ENCODE measurements at places on chromosomes 16 and 17.

DNA sequence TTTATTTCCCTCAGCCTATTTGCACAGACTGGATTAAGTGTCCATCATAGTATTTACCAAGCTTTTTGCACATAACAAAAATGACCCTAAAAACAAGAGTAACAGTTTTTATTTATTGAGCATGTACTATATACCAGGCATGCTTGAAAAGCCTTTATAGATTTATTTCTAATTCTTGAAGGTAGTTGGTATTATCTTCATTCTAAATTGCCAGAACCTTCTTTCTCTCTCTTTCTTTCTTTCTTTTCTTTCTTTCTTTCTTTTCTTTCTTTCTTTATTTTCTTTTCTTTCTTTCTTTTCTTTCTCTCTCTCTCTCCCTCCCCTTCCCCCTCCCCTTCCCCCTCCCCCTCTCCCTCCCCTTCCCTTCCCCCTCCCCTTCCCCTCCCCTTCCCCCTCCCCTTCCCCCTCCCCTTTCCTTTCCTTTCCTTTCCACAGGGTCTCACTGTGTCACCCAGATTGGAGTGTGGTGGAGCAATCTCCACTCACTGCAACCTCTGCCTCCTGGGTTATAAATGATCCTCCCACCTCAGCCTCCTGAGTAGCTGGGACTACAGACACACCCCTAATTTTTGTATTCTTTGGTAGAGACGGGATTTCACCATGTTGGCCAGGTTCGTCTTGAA is 310.9 kb upstream of the RBFOX1 start:
- no peak for DNase-seq

DNA sequence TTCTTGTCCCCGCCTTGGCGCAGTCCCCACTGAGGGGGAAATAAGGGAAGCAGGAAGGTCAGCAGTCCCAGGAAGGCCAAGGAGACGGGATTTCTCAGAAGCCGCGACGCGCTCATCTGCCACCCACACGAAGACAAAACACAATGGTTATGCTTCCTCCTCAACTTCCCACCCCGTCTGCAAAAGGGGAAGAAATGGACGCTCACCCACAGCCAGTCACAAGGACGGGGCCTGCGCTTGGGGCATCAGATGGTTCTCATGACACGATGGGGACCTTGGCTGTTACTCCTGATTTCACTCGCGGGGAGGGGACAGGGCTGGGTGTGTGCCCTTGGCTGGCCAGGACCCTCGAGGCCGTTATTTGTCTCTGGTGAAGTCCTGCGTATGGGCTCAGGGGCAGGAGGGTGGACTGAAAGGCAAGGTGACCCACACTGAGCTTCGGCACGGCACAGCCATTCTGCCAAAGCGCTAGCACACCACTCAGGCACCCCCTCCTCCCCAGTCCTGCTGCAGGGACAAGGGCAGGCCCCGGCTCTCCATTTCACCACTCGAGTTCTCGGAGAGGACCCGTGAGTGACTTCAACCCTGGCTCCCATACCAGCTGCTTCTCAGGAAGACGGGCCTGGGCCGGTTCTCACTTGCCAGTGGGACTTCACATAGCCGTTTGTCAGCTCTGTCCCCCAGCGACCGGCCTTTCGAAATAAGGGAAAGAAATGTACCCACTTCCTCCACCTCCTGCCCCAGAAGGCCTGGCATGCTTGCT is 84.5 kb downstream of the ABR start:
- no peak for DNase-seq

- DNase-seq, result no peak
These were observed 789.9 kb upstream of the KIF2B start for GRCh38 chr17:53032861-53033271.

DNA sequence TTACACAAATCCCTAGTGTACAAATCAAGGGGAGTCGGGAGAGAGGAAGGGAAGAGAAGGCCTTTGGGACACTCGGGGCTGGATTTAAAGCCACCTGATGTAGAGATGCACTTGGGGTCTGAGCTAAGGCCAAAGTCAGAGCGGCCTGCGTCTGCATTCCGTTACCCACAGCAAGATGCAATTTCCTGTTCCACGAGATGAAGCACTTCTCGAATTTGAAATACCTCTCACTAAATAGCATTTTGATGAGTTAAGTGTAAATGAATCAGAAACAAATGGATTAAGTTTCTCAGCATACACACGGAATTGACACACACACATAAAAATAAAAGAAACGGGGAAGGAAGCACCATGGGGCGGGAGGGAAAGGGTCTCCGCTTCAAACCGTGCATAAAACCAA is 386.0 kb downstream of the SOX9 start:
- no peak for DNase-seq

GRCh38 chr17:81693509-81694210 is 9.5 kb upstream of the MRPL12 start:
- DNase-seq, result no peak

DNA sequence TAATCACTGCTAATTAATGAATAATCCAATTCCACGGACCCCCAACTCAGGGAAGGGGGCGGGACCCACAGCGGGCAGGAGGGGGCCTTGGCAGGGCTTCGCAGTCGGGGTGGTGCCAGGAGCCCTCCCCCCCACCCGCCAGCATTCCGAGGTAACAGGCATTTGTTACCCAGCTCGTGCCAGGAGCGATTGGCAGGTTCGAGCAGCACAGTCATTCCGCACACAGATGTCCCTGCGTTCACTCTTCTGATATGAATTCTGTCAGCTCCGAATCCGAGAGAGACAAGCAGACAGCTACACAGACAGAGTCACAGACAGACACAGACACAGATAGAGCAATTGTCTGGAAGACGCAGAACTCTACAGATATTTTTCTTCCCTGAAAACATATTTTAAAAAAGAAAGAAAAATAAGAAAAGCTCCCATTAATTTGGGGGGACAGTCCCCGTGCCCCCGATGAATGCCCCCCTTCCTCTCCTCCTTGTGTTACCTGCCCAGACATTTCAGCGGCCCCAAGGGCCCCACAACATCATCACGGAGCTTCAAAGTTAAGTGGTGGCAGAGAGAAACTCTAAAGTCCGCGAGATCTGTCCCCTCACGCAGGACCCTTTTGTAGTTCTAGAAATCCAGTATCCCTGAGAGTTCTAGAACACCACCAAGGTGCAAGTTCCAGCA is 10.2 kb downstream of the NEUROD2 start:
- no peak for DNase-seq

DNA sequence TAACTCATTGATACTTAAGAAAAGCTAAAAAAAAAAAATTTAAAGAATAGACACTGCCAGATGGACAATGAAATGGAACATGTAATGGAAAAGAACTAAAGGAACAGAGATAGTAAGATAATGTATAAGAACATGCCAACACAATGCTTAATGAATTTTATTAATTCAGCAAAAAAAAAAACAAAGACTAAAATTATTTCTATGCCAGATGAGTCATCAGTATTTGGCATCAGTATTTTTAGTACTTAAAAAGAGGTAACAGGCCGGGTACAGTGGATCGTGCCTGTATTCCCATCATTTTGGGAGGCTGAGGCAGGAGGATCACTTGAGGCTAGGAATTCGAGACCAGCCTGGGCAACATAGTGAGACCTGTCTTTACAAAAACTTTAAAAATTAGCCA is 168.5 kb downstream of the CYB561 start:
- no peak for DNase-seq

GRCh38 chr16:12541672-12542071 is 262.0 kb downstream of the CPPED1 start:
- DNase-seq, result no peak

DNA sequence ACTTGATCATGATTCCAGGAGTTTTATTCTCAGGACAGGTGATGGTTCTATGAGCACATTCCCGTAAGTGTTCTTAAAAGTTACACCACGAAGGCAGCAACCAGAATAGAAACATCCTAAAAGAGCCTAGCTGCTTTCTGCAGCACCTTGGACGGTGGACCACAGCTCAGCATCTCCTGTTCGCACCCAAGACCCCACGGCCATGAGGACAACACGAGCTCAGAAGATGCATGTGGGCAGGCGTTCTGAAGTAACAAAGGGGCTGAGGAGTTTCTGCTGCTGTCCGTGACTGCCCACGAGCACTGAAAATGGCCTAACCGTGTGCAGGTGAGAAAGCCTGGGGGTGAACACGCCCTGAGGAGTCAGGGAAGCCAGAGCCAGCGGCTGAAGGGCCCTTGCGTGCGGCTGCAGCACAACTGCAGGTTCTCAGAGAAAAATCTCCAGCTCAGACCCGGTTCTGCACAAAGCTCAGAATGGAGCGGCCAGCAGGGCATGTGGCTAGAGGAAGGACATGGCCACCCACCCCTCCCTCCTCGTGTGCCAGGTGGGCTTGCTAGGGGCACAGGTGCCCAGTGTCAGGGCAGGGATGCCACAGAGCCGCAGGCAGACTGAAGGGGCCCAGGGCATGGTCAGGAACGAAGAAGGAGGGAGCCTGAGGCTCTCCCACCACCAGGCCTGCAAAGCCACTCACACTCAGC is 10.8 kb upstream of the C16orf95 start:
- DNase-seq, result no peak

GRCh38 chr17:1091900-1092299 is 87.9 kb downstream of the ABR start:
- DNase-seq, result no peak

DNA sequence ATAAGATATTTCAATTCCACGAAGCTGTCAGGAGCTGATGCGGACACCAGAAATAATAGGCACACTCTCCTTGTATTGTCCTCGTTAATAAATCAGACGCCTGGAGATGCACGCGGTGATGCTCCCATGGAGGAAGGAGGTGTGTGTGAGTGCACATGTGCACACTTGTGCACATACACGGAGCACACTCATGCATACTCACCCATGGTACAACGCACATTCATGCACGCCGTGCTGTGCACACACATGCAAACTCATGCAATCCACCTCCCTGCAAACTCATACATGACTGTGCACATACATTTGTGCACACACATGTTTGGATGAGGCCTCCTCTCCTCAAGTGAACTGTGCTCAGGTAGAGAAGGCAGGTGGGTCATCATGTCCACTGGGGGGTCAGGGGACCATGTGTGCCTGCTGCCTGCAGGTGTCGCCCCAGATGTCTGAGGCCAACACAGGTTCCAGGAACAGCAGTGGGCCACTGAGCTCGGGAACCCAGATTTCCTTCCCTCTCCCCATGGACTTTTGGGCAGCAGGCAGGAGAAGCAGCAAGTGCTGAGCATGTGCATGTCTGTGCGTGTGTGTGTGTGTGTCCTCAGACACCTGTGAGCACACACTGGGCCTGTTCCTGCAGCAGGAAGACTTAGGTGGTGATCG is 165.3 kb downstream of the SDK2 start:
- no peak for DNase-seq

Measured in memory B cell (primary cell).